ENCODE measurements at places on chromosomes 4 and X.

- no peak for DNase-seq
These were observed 875.8 kb upstream of the SLIT2 start for GRCh38 chr4:19375931-19376330.

DNA sequence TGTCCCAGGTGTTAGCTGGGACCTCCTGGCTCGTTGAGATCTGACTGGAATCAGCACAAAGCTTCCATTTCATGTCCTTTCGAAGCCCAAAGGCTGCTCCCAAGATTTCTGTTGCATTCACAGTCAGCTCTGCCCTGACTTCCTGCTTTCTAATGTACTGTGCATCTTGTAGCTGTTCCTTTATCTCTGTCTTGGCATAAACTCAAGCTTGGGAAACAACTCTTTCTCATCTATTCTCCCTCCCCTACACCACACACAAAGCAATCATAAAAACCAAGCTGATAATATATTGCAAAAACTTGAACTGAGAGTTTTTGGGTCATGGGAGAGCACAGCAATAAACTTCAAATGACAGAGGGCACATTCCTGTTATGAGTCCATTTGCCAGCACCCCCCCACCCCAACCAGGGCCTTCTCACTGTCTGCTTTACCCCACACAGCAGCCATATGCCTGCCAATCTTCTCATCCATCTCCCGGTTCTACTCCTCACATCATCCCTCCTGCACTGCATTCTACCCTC is 76.3 kb downstream of the SYNPO2 start:
- no peak for DNase-seq

DNA sequence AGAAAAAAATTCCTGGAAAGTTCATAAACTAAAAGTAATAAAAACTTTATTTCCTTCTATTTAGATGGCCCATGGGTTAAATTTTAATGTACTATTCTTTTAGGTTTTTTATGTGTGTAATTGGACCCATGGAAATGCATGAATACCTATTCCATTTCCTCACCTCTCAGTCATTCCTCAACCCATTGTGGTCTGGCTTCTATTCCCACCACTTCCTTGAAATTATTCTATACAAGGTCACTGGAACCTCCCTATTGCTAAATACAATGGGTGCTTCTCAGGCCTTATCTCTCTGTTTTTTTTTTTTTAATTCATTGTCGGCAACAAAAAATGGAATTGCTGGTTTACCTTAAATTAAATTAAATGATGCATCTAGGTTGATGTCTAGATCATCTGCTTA is 17.2 kb downstream of the SLC39A8 start:
- DNase-seq: no peak

DNA sequence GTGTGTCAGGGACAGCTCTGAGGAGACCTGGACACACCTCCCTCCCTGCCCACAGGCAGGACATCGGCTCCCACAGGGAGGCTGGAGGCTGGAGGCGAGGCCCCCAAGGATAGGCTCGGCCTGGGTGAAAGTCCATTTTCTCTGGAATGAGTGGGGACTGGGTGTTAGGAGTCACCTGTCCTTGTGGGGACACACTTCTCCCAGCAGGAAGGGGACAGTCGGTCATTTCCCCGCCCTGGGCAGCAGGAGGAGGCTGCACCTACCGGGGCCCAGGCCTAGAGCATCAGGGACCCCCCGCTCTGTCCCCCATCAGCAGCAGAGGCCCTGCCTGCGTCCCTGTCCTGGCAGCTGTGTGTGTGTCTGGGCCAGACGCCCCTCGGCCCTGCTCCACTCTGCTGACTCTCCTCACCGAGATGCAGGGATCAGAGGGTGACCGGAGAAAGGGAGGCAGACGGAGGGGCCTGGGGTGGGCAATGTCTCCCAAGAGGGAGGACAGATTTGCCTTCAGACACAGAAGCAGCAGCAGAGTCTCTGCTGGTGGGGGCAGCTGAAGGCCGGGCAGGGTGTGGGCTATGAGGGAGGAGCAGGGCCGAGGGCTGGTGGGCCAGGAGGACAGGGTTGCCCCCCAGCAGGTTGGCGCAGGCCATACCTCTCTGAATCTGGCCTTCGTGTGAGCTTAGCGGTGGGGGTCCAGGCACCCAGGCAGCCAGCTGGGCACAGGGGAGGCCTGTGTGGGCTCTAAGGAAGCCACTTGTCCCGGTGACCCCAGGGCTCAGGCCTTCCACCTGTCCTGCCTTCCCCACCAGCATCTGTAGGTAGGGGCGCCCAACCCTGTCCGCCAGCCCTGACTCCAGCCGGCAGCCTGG is 125.7 kb upstream of the NKX1-1 start:
- DNase-seq: no peak

DNA sequence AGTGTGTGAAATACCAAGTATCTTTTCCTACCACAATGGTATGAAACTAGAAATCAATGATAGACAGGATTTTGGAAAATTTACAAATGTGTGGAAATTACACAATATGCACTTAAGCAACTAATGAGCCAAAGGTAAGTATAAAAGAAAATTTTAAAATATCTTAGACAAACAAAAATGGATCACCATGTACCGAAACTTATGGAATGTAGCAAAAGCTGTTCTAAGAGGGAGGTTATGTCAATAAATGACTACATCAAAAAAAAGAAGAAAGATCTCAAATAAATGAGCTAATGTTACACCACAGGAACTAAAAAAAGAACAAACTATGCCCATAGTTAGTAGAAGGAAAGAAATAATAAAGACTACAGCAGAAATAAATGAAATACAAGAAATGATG is 1084.1 kb downstream of the TECRL start:
- no peak for DNase-seq
